Stimulated activated CD8-positive, alpha-beta memory T cell treated with anti-CD3 and anti-CD28 coated beads, Interleukin-7, amount 100 ng/mL, for 1 hour (primary cell): ENCODE measurements at places on chromosomes 6 and 20.

- DNase-seq = no peak
Observed at GRCh38 chr6:142872376-142872775, 72.6 kb downstream of the HIVEP2 start.

DNA sequence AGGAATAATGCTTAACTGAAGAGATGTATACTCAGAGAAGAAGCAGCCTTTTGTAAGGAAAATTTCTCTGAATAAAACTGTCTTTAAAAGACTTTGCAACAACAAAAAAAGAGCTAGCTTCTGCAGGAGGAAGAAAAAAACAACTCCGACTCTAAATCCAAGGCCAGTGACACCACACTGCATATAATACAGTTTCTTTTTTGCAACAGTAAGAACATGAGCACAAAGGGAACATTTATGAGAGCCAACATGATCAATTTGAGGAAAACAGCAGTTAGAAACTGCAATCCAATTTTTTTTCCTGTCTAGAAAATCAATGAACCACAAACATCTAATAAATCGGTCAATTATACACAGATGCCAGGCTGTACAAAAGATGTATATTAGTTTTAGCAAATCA lies 42.9 kb upstream of the UST start:
- DNase-seq = no peak

GRCh38 chr6:135423649-135424128 lies 73.9 kb downstream of the AHI1 start:
- no peak for DNase-seq

- DNase-seq = no peak
Observed at GRCh38 chr6:21612067-21612745, 18.7 kb downstream of the SOX4 start.

GRCh38 chr6:133854364-133855275 lies 34.3 kb upstream of the TCF21 start:
- no peak for DNase-seq

DNA sequence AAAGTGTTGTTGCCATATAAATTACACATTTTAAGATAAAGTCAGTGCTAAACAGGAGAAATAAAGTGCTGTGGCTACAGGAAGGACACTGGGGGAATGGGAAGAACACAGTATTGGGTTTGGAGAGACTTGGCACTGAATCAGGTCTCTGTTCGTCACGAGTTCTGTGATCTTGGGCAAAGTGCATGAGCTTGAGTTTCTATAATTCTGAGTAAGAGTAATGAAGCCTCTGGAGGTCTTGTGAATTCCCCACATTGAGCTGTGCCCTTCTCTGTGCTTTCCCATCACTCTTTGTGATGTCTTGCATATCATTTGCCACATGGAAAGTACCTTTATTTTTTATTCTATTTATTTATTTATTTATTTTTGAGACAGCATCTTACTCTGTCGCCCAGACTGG lies 16.8 kb upstream of the EEF1A1 start:
- no peak for DNase-seq
